ENCODE measurements at places on chromosomes 12 and 14. TPM values are rescaled to one million over a fixed set of nuclear protein-coding genes. Genes with fewer than 3 reads are reported as not detected.

GRCh38 chr12:30928356-30929244 lies 2.1 kb downstream of the TSPAN11 start:
- DNase-seq, result peak; percentile 47

DNA sequence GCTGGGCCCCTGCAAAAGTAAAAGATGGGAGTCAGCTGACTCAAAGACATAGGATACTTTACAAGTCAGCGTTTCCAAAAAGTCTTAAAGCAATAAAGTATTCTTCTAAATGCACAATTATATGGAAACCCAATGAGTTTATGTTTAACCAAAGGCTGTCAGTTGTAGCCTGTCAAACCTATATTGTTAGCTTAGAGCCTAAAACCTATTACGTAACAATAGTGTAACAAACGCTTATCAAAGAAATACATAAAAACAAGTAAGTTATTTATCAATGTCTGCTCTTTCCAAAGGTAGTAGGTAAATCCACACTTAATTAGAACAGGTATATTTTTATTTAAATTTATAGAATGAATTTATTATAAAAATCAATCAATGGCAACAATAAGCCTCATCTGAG lies 15.9 kb upstream of the SOS2 start:
- no peak for DNase-seq

- no peak for DNase-seq
Observed at GRCh38 chr12:113056631-113057488, at the start of gene DTX1. Gene DTX1 (plus strand): TSS chr12:113056730. CDS start chr12:113058193, 1,463 bp downstream.

Gene ADSS1
- 3.2 TPM for total RNA-seq

DNA sequence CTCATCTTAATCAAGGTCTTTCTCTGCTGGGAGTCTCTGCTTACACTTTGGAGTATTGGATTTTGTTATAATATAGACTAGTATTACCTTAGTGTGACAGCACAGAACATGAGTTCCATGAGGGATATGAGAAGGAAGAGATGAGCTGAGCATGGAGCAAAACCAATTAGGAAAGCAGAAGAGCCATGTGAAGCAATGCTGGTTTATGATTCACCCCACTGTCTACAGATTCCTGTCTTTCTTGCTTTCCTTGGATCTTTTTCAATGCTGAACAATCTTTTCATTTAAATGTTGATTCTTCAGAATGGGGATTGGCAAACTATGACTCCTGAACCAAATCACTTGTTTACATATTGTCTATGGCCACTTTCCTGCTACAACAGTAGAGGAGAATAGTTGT lies 70.4 kb upstream of the KITLG start:
- no peak for DNase-seq

Gene RERG
- 24.2 TPM for total RNA-seq

- no peak for DNase-seq
Observed at GRCh38 chr12:57739914-57740538, 1.5 kb upstream of the AGAP2 start.

DNA sequence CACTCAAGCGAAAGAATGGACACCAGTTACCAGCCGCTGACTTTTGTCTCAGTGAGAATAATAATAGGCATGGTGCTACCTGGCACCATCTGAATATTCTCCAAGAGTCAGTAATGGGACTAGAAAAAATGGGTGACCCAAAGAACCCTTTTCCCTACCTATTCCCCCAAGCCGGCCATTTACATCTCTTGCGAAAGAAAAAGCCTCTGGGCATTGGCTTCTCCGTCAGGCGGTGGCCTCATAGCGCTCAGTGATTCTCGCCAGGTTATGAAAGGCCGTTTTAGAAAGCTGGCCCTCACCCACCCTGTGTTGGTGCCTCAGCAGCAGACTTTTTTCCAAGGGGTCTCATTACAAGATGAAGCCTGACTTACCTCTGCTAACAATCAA lies 523 bp upstream of the SLC6A15 start:
- no peak for DNase-seq

Gene TAS2R8
- total RNA-seq, result not detected

- no peak for DNase-seq
Observed at GRCh38 chr12:102344691-102345090, 135.7 kb downstream of the IGF1 start.

GRCh38 chr12:57735198-57735855 lies 3.2 kb downstream of the AGAP2 start:
- no peak for DNase-seq

Gene DHRS2
- 1.4 TPM for total RNA-seq

Gene MYRFL
- 0.43 TPM for total RNA-seq

DNA sequence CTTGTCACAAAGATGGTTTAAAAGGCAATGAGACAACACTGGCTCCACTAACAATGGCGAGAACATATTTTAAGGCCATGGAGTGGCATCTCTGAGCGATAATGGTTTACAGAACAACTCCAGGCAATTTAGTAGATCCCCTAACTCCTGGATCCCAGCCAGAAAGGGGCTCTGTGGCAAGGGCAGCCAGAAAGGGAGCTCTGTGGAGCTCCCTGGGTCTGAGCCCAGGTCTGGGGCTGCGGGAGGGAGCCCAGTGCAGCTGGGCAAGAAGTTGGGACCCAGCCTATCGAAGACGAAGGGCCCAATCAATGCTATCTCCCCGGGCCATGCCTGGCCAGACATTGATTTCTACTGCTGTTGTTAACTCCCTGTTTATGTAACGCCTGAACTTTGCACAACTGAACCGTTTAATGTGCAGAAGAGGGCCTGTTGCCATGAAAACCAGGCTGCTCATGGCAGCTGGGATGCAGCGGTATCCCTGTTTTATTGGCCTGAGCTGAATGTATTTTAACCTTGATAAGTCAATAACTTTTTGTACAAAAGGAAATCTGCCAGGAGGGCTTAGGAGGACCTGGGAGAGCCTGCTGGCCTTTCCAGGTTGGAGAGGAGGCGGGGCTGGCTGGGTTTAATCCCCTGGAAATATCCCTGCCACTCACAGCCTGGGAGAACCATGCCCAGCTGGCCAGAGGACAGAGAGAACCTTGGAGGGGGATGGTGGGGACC lies 6.7 kb upstream of the FAM222A start:
- no peak for DNase-seq

GRCh38 chr14:60107477-60107876 lies 15.8 kb downstream of the PCNX4 start:
- no peak for DNase-seq

GRCh38 chr14:68682166-68683103 lies 110.4 kb downstream of the ZFP36L1 start:
- no peak for DNase-seq

Gene CCDC38
- total RNA-seq, result not detected

- no peak for DNase-seq
Observed at GRCh38 chr12:121534495-121535148, 46.2 kb downstream of the KDM2B start.

- DNase-seq, result no peak
Observed at GRCh38 chr14:67746927-67747326, 45.2 kb downstream of the RDH12 start.

Gene KCNA5
- 0.98 TPM for total RNA-seq

- no peak for DNase-seq
Observed at GRCh38 chr14:93150227-93151208, 34.2 kb downstream of the MOAP1 start.

Gene KLHL33
- not detected for total RNA-seq

Gene CLEC4D
- not detected for total RNA-seq

DNA sequence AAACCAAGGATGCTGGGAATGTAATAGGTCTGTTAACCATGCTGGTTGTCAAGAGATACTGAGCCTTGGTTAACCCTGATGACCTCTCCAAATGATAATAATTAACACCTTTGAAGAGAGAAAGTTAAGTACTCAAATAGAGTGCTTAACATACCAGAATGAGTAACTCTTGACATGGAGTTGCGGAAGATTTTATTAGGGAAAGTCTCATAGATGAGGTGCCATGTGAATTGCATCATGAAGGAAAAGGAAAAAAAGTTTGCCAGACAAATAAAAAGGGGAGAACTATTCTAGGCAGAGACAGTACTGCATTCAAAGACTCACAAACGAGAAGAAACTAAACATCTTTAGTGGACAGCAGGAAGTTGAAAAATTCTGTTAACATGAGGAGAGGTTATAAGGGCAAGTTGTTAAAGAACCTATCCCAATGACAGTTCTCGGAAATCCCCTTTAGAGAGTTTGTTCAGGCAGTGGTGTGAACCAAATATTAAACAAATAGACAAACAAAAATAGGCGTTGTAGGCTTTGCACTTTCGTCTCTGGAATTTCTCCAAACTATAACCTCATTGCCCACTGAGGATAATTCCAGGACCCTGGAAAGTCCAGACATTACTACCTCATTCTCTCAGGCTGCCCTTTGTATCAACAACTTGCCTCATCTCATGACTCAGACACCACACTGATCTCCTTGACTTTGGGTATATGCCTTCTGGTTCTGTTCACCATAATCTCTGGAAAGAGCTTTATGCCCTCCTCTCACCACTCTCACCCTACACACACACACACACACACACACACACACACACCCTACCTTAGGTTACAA lies 435.0 kb downstream of the GXYLT1 start:
- no peak for DNase-seq

- no peak for DNase-seq
Observed at GRCh38 chr12:79549531-79550271, 141.1 kb downstream of the PAWR start.

GRCh38 chr12:28879379-28879778 lies 269.7 kb upstream of the FAR2 start:
- DNase-seq, result no peak

Gene FNTB
- total RNA-seq, result 31.2 TPM

GRCh38 chr12:39230086-39230485 lies 212.8 kb downstream of the KIF21A start:
- DNase-seq, result no peak

DNA sequence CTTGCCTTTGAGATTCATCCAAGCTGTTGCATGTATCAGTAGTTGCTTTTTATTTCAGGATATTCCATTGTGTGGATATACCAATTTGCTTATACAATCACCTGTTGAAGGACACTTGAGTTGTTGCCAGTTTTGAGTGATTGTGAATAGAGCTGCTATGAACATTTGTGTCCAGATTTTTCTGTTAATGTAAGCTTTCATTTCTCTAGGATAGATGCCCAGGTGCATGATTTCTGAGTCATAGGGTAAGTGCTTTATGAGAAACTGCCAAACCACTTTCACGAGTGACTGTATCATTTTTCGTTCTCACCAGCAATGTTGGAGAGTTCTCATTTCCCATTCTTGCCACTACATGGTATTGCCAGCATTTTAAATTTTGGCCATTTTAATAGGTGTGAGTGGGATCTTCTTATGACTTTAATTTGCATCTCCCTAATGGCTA lies 434.6 kb upstream of the RGS6 start:
- DNase-seq, result no peak

Gene RHOJ
- total RNA-seq, result 0.17 TPM

GRCh38 chr12:91111366-91112325 lies at the start of gene LUM:
Gene LUM (minus strand): TSS chr12:91111494. CDS start chr12:91108979, 2,515 bp downstream.
- DNase-seq, result no peak

Gene PAX9
- 6.3 TPM for total RNA-seq

GRCh38 chr14:79333198-79333546 lies 878.1 kb downstream of the DIO2 start:
- no peak for DNase-seq

Gene CPNE6
- total RNA-seq, result not detected

DNA sequence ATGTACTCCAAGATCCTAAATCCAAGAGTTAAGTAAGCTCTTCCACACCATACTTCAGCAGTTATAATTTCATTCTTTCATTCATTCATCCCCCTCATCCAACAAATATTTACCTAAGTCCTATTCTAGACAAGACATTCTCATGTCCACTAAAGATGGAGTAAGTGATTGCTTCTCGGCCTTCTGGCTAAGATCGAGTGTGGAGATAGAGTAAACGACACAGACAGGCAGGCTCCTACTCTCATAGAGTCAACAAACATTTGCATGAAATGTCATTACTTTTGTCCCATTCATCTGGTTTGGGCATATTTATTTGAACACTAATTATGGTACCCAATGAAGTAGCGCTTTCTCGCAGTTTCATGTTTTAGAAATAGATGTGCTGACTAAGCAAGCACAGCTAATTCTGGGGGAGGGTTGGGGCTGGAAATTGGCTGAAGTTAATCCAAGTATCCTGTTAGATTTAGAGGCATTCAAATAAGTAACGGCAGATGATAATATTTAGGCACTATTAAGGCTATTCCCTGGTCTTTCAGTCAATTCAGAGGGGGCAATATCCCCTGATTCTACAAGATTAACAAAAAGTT lies 176.5 kb downstream of the CEP128 start:
- no peak for DNase-seq

DNA sequence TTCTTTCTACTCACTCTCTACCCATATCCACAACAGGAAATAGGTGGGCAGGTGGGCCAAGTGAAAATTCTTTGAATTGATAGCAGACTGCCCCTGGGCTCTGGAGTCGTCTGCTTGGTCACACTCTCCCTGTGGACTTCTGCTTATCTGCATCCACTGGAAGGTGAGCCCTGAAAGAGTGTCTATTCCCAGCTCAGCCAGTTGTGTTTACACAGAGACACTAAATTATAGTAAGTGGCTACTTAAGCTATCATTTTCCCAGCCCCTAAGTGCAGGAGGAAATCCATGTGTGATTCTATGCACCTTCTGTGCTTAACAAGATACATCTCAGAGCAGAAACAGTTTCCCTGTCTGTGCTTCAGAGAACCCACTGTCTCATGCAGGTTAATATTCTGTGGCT lies 338.4 kb downstream of the FUT8 start:
- no peak for DNase-seq

- DNase-seq, result no peak
Observed at GRCh38 chr14:54338696-54339317, 58.0 kb upstream of the CDKN3 start.

DNA sequence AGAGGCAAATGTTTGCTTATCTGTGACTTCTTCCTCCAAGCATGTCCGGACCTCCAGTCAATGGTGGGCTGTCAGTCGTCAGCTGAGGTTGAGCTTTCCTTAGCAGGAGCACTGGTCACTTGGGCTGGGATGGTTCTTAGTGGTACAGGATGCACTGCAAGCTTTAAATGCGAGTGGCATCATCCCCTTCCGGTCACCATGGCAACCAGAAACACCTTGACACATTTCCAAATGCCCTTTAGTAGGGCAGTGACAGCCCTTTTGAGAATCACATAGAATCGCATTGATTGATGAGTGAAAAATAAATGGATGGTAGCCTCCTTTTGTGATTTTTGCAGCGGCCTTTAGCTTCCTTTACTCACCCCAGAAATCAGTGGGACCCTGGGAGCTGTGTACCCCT lies 24.1 kb downstream of the NTF3 start:
- DNase-seq, result no peak
